ENCODE measurements at places on chromosomes 11 and 22.

DNA sequence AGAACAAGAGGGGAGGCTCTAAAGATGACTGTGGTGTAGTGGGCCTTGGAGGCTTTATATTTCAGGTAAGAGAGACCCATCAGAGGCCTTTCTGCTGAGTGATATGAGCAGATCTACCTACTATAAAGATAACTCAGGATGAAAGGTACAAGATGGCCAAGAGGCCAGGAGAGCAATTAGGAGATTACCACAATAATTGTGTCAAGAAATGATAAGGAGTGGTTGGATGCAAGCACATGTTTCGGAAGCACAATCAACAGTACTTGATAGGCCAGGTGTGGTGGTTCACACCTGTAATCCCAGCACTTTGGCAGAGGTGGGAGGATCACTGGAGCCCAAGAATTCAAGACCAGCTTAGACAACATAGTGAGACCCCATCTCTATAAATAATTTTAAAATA lies 43.8 kb downstream of the SIK3 start:
- no peak for DNase-seq

- DNase-seq = peak; percentile 91
Observed at GRCh38 chr11:8033305-8034105, 46.4 kb downstream of the EIF3F start.

DNA sequence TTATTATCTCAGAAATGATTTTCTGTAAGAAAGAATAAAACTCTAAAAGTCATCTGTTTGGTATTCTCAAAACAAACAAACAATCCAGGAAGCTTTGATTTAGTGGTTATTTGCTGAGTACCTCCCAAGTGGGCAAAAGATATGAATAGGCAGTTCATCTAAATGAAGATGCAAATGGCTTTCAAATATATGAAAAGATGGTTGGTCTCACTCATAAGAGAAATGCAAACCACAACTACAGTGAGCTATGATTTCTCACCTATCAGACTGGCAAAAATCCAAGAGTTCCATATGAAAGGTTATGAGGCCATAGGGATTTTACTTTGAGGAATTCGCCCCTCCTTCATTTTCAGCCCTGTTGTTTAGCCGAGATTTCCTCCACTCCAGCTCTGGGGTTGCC lies 11.3 kb upstream of the P2RY2 start:
- DNase-seq = no peak

DNA sequence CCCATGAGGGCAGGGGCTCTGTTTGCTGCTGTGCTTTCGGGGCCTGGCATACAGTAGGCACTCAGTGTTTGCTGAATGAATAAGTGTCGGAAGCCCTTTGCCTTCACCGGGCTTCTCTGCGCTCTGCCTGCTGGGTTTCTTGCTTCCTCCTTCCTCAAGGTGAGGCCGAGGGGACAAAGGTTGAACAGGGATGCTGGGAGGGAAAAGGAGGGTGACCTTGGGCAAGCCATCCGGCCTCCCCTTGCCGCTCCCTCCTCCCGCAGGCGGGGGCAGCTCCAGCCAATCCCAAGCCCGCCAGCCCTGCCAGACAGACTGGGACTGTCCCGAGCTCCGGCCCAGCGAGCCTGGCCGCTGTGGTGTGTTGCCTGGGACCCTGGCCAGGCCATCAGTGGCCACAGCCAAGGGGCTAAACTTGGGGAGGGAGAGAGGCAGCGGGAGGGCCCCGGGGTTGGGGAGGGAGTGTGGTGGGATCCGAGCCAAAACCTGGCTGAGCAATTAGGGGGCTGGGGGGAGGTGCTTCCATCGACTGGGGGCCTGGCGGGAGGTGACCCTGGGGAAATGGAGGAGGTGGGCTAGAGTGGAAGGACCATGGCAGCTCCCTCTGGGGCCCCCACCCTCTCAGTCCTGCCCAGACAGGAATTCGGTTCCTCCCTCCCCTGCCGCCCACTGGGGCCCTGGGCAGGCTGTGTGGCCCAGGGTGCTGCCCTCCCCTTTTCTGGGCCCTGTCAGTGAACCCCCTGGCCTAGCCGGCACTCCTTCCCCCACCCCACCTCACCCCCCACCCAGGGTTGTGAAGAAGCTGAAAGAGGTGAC lies 3.4 kb upstream of the RCOR2 start:
- peak; percentile 86 for DNase-seq

- DNase-seq = no peak
Observed at GRCh38 chr22:39717099-39717498, 146.5 kb downstream of the CACNA1I start.

- no peak for DNase-seq
Observed at GRCh38 chr11:7597620-7598019, 75.7 kb downstream of the CYB5R2 start.

Data from muscle of leg (tissue), 16 donors.